ENCODE measurements at places on chromosomes 6 and 20.

DNA sequence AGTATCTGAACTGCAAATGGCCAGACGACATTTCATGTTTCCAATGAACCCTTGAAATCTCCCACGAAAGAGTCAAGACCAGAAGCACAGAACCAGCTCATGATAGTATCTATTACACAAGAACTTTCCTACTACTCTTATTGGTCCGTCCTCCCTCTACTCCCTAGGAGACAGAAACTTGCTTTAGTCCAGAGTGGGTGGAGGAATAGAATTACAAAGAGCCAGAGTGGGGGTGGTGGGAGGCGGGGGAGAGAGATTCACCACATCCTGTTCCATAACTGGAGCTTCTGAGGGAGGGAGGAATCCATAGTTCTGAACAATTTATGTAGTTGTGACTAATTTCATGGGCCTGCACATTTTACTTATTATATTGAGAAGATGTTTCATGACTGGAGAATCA lies 18.5 kb upstream of the WFDC10A start:
- no peak for DNase-seq

GRCh38 chr6:90319044-90319443 lies 22.4 kb upstream of the BACH2 start:
- DNase-seq: no peak

- DNase-seq: no peak
Observed at GRCh38 chr6:154638369-154638768, 94.8 kb upstream of the SCAF8 start.

- peak; percentile 20 for DNase-seq
Observed at GRCh38 chr6:113361014-113361645, 496.0 kb upstream of the MARCKS start.

- no peak for DNase-seq
Observed at GRCh38 chr6:140401761-140402160, 1027.3 kb upstream of the CITED2 start.

- no peak for DNase-seq
Observed at GRCh38 chr20:6388671-6389197, 265.9 kb upstream of the FERMT1 start.

GRCh38 chr20:60378620-60379019 lies 420.4 kb downstream of the CDH26 start:
- DNase-seq: no peak

DNA sequence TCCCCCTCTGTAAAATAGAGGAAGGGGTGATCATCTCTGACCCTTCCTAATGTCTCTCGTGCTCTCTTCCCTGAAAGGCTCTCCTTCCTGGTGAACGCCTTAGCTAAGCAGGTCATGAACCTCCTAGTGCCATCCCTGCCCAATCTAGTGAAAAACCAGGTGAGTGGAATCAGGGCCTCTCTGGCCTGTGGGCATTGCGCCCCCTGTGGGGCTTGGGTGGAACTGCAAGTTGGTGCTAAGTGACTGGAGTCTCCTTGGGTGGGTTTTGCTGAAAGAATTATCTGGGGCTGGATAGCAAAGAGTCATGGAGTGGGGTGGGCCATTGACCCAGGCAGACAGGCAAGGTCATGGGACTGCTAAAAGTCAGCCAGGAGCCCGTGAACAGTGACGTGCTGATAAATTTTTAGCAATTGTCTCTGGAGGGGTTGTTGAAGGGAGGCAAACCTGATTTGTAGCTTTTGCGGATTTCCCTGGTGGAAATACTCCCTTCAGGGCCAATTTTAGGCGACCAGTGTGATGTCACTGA lies 8.9 kb downstream of the BPIFB1 start:
- peak; percentile 44 for DNase-seq

- DNase-seq: no peak
Observed at GRCh38 chr6:81366972-81367371, 385.5 kb downstream of the TENT5A start.

DNA sequence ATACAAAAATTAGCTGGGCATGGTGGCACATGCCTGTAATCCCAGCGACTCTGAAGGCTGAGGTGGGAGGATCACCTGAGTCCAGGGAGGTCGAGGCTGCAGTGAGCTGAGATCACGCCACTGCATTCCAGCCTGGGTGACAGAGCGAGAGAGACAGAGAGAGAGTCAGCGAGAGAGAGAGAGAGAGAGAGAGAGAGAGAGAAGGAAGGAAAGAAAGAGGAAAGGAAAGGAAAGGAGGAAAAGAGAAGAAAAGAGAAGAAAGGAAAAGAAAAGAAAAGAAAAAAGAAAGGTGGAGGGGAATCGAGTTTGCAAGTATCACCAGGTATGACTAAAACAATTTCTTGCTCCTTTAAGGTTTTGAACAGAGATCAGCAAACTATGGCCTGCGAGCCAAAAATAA lies 152.3 kb downstream of the BTBD9 start:
- DNase-seq: no peak

DNA sequence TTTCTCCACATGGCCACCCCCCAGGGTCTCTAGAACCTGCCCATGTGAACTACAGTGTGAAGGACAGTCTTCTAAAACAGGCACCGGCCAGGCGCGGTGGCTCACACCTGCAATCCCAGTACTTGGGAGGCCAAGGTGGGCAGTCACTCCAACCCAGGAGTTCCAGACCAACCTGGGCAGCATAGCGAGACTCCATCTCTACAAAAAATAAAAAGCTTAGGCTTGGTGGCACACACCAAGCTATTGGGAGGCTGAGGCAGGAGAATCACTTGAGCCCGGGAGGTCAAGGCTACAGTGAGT lies 13.7 kb downstream of the ACSS1 start:
- no peak for DNase-seq

- no peak for DNase-seq
Observed at GRCh38 chr6:110813338-110814101, 1.7 kb downstream of the CDK19 start.

GRCh38 chr6:154388803-154389202 lies 32.2 kb upstream of the IPCEF1 start:
- DNase-seq: no peak

DNA sequence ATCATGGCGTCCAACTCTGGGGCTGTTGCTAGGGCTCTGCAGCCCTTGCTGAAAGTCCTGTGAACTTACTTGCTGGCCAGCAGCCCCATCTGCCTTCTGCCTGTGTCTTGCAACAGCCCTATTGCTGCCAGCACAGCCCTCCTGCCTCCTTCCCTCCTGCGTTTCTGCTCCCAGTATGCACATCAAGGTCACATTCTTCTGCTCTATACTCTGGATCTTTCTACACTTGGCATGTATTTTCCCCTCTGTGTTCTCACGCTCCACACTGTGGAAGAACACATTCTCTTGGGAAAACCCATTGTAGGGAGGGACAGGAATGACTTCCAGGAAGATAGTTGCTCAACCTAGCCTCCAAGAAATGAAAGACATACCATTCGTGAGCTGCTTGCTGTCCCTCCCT lies 80.9 kb upstream of the PHACTR2 start:
- DNase-seq: no peak

Data from NCI-H146 (cell line).